ENCODE measurements at places on chromosomes 16 and 17. TPM values are rescaled to one million over a fixed set of nuclear protein-coding genes. Genes with fewer than 3 reads are reported as not detected.

Gene HNF1B
- total RNA-seq, result not detected

Gene KRTAP1-1
- not detected for total RNA-seq

Gene AATK
- total RNA-seq, result 6.4 TPM

Gene PITPNM3
- total RNA-seq, result 8.6 TPM

Gene JMJD6
- total RNA-seq, result 28.0 TPM

DNA sequence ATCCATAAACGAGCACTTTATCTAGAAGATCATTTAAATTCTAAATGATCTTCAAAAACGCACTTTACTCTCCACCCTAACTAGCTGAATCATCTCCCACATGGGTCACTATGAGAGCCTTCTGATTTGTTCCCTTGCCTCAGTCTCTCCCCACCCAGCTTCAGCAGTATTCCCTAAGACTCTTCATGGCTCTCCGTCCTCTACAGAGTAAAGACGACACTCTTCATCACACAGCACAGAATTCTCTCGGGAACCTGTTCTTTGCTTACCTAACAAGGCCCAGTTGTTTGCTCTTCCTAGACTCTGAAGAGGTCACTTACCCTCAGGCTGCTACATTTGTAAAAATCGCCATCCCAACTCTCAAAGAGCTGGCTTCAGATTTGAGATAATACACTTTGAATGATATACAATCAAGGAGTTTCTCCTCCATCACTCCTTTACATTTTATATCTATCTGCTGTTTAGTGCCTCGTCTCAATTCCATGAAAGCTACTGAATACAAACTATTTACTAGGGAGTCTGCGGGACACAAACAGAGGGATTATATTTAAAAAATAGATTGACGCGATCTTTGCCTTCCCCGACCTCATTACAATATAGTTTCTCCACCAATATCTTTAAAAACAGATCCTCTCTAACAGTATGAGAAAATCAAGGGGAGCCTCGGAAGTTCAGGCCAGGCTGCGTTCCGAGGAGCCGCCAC is 511 bp upstream of the LIG3 start:
- no peak for DNase-seq
- no peaks in the 10 kb centered on the region for H3K27me3 ChIP-seq
- H3K27ac ChIP-seq, result peak overlapping the region; percentile 98
- H3K4me3 ChIP-seq, result peak overlapping the region; percentile 95
- no peaks in the 10 kb centered on the region for H3K36me3 ChIP-seq

DNA sequence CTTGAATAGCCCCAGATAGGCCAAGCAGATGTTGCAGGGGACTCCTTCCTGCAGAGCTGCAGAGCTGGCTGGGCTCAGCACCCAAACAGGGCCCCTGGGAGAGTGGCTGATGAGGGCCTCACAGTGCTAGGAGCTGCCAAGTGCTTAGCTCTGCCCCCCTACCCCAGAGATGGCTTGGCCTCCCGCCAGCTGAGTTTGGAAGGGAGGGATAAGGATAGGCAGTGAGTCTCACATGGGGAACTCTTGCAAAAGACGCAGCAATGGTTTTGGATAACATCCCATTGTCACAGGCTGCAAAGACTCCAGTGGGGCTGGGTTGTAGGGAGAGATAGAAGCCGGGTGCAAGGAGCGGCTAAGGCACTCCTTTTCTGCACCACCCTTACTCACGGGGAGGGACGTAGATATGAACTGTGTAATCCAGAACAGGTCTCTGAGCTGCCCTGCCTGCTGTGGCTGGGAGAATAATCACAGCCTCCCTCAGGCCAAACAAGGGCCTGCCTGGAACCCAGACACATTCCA is 52.9 kb upstream of the MAF start:
- H3K27me3 ChIP-seq, result no peaks in the 10 kb centered on the region
- peaks cover 45% of the 10 kb centered on the region for H3K4me1 ChIP-seq

- peak overlapping the region; percentile 39 for H3K27ac ChIP-seq
- no peak for DNase-seq
- H3K4me3 ChIP-seq, result peak overlapping the region; percentile 12
- H3K4me1 ChIP-seq, result peaks cover 58% of the 10 kb centered on the region
- H3K27me3 ChIP-seq, result no peaks in the 10 kb centered on the region
These were observed 242.1 kb upstream of the GSE1 start for GRCh38 chr16:85370881-85371651.

DNA sequence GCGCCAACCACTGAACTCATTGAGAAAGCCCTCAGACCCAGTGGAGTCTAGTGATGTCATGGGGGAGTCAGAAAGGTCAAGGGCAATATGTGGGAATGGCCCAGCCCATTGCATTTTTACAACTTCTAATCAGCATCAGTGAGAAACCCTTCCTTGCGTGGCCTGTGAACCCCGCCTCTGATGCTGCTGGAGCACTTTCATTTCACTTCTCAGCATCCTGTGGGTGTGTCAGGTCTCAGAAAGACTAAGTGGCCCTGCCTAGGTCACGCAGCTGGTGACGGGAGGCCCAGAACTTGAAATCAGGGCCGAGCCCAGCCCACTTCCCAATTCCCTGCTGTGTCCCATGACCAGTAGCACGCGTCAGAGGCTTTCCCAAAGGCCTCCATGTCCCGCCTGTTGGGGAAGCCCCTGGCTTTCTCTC is 6.1 kb downstream of the DNAI2 start:
- H3K27me3 ChIP-seq, result no peaks in the 10 kb centered on the region
- no peak overlapping the region for H3K27ac ChIP-seq

- no peak for DNase-seq
- H3K27me3 ChIP-seq, result no peaks in the 10 kb centered on the region
- no peak overlapping the region for H3K4me3 ChIP-seq
- no peak overlapping the region for H3K27ac ChIP-seq
- no peaks in the 10 kb centered on the region for H3K4me1 ChIP-seq
These were observed 136.5 kb upstream of the CCL2 start for GRCh38 chr17:34118564-34118963.

GRCh38 chr16:14307527-14308367 is 236.6 kb downstream of the MRTFB start:
- no peaks in the 10 kb centered on the region for H3K36me3 ChIP-seq
- H3K27ac ChIP-seq, result peak overlapping the region; percentile 69
- no peak for DNase-seq
- no peaks in the 10 kb centered on the region for H3K27me3 ChIP-seq
- peaks cover 63% of the 10 kb centered on the region for H3K4me1 ChIP-seq

DNA sequence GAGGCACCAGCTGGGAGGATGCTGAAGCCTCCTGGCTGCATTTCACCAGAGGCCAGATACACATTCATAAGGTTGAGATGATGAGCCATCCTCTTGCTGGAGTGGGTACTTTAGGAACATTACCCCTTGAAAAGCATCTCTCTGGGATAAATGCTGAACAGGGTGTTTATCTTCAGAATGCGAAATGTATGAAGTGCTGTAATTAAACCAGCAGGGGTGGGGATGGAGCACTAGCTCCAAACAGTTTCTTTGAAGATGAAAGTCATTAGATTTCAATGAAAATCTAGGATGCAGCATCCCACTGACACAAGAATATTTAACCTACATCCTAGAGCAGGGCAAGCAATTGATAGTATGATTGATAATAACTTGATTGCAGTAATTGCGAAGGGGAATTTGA is 158.1 kb downstream of the CYLD start:
- no peak overlapping the region for H3K4me3 ChIP-seq
- no peaks in the 10 kb centered on the region for H3K36me3 ChIP-seq
- no peaks in the 10 kb centered on the region for H3K27me3 ChIP-seq

GRCh38 chr16:1991135-1991551 is 1.4 kb downstream of the SYNGR3 start:
- peak overlapping the region; percentile 29 for H3K4me3 ChIP-seq
- peaks cover 24% of the 10 kb centered on the region for H3K4me1 ChIP-seq
- no peak overlapping the region for H3K27ac ChIP-seq
- peaks cover 7% of the 10 kb centered on the region for H3K36me3 ChIP-seq
- no peak for DNase-seq

DNA sequence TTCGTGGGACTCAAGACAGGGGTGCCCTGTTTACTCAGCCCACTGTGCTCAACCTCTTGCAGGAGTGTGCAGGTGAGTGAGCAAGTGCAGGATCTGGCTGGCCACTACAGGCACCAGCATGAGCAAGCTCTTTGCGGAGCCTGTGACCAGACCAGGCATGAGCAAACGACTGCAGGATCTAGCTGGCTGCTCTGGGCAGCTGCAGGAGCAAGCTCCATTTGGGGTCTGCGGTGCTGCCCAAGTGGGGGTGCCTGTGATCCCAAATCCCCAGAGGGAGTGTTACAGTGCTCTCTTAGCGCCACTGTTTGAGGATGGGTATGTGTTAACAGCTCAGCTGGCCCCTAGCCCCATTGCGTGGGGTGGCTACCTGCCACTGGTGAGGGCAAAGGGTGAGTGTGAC is 2.4 kb downstream of the USP6 start:
- no peak for DNase-seq
- H3K36me3 ChIP-seq, result no peaks in the 10 kb centered on the region
- H3K27ac ChIP-seq, result no peak overlapping the region
- peaks cover 11% of the 10 kb centered on the region for H3K4me1 ChIP-seq
- no peak overlapping the region for H3K4me3 ChIP-seq

GRCh38 chr16:979147-979546 is 2.4 kb upstream of the SOX8 start:
- no peak overlapping the region for H3K4me3 ChIP-seq
- no peaks in the 10 kb centered on the region for H3K36me3 ChIP-seq
- no peaks in the 10 kb centered on the region for H3K27me3 ChIP-seq
- DNase-seq, result no peak
- no peak overlapping the region for H3K27ac ChIP-seq
- H3K4me1 ChIP-seq, result peaks cover 21% of the 10 kb centered on the region

DNA sequence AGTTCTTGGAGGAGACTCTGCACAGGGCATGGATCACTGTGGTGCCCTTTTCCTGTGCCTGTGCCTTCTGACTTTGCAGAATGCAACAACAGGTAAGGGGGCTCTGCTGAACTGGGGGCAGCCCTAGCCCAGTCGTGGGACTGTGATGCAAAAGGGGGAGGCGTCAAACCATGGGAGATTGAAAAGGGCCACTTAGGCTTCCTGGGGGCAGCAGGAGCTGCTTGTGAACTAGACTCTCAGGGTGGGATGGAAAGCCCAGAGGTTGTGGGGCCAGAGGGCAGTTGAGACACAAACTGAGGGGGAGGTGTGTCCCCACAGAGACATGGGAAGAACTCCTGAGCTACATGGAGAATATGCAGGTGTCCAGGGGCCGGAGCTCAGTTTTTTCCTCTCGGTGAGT is 19.6 kb downstream of the ADGRG5 start:
- H3K4me3 ChIP-seq, result no peak overlapping the region
- DNase-seq, result peak; percentile 49
- H3K27ac ChIP-seq, result no peak overlapping the region
- no peaks in the 10 kb centered on the region for H3K27me3 ChIP-seq
- no peaks in the 10 kb centered on the region for H3K36me3 ChIP-seq

Data from vagina (tissue), 2 donors.